ENCODE measurements at places on chromosomes 16 and 17.

DNA sequence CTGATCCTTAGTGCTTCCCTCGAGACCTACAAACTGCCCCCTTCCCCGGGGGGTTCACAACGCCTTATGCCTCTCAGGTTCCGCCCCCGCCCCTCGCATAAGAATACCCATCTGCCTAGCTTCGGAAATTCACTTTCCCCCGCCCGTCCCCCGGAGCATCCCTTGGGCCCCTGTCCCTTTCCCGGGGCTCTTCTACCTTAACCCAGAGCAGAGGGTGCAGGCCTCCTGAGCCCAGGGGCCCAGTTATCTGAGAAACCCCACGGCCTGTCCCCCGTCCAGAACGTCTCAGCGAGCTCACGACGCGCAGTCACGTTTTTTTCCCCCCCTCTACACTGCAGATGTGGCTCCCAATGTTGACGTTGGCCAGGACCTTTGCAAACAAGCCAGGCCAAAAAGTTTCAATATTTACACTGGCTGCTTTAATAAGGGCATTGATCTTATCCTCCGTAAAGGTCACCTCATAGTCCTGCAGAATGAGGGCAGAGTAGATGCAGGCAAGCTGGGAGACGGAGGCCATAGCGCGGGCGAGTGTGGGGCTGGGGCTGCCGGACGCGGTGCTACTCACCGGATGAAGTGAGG, 1.4 kb upstream of the NBR1 start:
- DNase-seq: no peak

- no peak for DNase-seq
These were observed 13.2 kb downstream of the AANAT start for GRCh38 chr17:76480632-76481031.

GRCh38 chr17:7593296-7593695, 3.4 kb upstream of the SOX15 start:
- DNase-seq: no peak

- DNase-seq: no peak
These were observed 16.9 kb downstream of the SRCAP start for GRCh38 chr16:30715750-30716445.

DNA sequence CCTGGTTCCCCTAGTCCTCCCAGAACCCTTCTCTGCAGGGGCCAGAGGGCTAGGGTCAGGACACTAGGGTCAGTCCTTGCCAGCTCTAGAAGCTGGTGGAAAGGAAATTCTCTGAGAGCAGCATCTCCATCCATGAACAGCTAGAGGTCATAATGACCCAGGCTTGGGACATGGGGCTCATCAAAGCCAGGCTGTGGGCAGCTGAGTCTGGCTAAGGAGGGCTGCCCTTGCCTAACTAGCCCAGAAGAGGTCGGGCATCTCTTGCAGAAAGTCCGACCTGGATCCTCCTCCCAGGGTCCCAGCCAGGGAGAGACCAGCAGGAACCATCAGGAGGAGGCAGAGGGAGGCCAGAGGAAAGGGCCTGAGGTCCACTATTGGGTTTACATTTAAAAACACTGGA, 4.3 kb downstream of the MPO start:
- no peak for DNase-seq

DNA sequence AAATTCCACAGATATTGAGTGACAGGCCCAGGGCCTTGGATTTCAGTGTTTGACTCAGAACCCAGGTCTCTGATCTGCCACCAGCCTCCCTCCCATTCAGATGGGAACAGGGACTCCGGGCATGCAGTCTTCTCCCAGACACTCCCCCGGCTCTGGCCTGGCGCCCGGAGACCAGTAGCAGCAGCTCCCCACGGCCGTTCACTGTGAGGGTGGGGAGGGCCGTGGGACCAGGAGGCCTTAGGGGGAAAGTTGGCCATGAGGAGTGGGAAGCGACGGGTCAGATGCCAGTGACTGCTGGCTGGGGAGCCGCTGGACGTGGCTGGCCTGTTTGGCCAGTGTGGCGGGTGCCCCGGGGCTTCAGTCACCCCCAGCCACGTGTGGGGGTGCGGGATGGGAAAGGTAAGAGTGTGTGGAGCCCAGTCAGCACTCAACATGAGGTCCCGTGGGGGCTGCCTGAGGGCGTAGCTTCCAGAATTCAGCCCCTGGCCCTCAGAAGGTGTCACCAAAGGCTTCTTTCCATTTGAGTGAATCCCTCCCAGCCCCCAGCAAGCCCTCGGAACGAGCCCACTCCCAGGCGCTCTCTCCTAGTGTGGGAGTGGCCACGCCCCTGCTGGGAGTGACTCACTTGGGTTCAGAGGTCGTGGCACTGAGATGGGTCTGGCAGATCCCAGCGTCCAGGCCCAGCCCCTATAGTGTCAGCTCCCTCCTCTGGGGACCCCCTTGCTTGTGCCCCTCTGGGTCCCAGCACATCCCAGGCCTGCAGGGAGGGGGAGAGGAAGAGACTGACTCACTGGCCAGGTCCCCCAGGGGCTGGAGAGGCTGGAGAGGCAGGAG, 309.4 kb downstream of the SEC14L1 start:
- no peak for DNase-seq
